ENCODE measurements at places on chromosomes 5 and 9.

DNA sequence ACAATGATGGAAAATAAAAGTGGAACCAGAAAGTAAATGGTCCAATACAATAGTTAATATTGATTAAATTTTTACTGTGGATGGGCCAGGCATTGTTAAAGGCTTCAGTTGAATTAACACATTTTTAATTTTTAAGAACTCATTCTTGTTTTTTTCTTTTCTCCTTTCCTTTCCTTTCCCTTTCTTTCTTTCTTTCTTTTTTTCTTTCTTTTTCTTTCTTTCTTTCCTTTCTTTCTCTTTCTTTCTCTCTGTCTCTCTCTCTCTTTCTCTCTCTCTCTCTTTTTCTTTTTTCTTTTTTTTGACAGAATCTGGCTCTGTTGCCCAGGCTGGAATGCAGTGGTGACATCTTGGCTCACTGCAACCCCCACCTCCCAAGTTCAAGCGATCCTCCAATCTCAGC, 13.3 kb upstream of the OTULINL start:
- DNase-seq, result no peak

DNA sequence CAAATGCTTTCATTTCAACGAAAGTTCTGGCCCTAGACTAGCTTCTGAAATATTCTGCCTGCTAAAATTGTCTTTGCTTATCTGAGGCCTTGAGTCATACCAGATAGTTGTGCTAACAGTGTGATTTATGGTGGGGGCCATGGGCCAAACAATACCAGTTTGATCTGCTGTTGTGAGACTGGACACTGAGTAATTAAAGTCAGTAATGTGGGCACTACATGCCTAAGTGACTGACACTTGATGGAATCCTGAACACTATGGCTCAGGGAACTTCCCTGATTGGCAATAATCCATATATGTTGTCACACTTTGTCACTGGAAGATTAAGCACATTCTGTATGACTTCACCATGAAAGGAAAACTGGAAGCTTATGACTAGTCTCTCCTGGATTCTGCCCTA, 127.6 kb upstream of the CYLC2 start:
- no peak for DNase-seq

DNA sequence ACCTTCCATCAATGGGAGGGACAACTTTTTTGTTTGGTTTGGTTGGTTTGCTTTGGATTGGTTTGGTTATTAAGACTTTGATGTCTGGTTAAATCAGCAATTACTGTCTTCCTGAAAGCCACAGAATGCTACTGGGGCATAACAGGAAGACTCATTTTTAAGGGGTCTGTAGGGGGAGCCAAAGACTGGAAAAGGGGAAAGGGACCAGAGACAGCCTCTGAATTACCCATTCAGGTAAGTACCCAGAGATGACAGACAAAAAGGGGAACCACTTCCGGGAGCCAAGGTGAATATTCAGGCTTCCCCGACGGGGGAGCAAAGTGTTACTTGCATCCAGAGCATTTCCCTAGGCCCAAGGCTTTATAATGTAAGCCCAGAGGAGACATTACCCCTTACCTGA, 4.6 kb upstream of the FEM1C start:
- DNase-seq, result no peak

- DNase-seq, result no peak
Measured at GRCh38 chr9:36164989-36165388, 4.2 kb upstream of the CCIN start.

- DNase-seq, result no peak
Measured at GRCh38 chr5:33319841-33320240, 120.9 kb upstream of the TARS1 start.

DNA sequence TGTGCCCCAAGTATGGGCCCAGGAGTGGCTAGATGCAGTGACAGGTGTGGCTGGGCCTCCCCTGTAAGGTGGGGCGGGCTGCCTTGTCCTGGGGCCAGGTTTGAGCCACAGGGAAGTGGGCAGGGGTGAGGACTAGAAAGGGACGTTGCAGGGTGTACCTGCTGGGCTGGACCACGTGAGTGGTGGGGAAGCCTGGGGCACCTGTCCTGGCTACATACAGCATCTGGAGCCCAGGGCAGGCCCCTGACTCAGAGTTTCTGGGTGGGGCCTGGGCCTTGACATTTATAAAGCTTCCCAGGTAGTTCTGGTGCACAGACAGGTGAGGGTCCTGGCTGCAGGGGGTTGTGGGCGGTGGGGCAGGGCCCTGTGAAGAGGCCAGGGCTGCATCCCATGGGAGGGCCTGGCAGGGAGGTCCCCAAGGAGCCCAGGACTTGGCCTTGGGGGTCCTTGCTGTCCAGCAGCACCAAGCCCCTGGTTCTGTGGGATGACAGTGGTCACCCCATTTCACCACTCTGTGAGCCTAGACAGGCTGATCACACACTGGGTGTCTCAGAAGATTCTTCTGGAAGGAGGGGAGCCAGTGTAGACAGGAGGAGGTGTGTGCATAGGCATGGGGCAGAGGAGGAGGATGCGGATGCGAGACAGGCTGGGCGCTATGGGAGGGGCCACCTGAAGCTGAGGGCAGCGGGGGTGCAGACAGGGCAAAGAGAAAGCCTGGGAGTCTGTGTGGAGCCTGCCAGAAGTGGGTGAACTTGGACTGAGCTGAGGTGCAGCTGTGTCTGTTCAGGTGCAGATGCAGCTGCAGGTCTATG, 94.0 kb downstream of the PHF2 start:
- no peak for DNase-seq

GRCh38 chr9:129551393-129551973, 69.4 kb downstream of the C9orf50 start:
- no peak for DNase-seq

GRCh38 chr5:113142186-113142585, 165.6 kb downstream of the DCP2 start:
- DNase-seq, result no peak

All from astrocyte of the cerebellum (primary cell).